ENCODE measurements at places on chromosomes 1 and 21.

GRCh38 chr1:166368030-166368429, 201.2 kb upstream of the FAM78B start:
- no peak for DNase-seq

DNA sequence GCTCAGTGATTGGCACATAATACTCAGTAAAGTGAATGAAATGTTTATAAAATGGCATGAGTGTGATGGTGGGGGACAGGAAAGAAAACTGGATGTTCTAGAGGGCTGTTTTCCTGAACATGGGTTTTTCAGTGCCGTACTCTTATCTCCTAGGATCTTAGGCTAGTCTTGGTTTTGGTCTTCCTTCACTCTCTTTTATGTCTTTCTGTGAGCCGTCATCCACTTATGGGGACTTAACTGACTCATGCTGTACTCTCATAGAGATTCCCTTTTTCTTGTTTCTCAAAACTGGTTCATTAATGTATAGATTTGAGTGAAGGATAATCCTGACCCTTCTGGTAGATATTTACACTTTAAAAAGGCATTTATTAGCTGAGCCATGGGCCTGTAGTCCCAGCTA, 16.6 kb downstream of the AGO3 start:
- no peak for DNase-seq

- no peak for DNase-seq
Measured at GRCh38 chr1:117147856-117148588, 26.5 kb upstream of the TRIM45 start.

DNA sequence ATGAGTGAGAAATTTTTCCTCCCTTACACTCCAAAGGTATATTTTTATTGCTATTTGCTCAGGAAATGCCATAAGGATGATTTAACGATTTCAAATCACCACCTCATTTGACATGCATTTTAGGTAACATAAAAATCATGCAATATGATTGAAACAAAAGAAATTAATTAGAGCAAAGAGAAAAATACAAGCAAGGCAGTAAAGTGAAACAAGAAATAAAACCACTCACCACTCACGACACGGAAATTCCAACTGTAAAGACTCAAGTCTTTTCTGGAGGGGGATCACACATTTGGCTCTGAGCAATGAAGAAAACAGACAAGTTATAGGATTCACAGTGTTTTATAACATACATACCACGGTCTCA, 86.8 kb upstream of the ARHGAP29 start:
- DNase-seq: no peak

DNA sequence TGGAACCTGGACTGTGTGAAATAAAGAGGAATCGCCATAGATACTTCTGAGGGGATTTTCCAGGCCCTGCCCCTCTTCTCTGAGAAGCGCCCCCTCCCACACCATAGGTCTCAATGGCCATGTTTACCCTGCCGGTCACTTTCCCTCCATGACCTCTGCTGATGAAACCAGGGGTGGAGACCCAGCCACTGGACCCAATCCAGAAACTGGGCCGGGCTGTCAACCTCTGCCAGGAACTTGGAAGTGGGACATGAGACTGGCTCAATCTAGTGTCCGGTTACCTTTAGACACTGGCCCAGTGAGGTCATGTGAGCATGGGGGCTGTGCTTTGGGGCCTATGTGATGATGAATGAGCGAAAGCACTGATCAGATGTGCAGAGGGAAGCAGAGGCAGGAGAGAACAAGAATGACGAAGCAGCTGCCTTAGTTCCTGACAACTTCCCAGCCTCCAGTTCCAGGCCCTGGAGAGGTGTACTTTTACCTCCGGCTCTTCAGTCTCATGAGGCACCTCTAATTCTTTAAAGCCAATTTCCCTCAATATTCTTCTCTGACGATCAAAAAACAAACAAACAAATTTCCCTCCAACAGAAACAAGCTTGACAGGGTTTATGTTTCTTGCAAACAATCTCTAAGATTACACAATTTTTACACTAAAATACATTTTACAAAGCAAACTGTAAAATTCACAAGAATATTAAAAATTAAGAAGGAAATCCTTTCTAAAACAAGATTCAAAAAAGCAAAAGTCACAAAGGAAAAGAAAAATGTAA, 4.9 kb downstream of the ASAP3 start:
- DNase-seq: no peak

GRCh38 chr1:109975718-109976117, 8.8 kb upstream of the AHCYL1 start:
- DNase-seq: no peak

DNA sequence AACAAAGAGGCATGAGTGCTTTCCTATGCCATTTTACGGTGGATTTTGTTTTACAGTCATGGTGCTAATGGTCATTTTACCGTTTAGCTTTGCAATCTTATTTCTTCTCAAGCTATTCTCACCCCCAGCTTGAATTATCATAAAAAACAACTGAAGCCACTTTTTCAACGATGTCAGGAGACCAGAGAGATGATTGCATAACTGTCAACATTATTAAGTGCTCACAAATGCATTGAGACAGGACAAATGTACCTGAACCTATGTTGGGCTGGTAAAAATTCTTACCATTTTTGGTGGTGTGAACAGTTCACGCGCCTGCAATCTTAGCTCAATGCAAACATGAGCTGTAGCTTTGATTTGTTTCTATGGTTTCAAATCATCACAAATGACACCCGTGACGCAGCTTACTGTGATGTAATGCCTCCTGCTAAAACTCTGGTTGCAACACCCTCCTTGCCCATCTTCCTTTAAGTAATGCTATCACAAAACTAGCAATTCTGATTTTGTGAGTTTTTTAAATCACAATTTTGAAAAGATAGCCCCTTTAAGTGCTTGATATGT, 104.4 kb downstream of the UCHL5 start:
- DNase-seq: no peak

DNA sequence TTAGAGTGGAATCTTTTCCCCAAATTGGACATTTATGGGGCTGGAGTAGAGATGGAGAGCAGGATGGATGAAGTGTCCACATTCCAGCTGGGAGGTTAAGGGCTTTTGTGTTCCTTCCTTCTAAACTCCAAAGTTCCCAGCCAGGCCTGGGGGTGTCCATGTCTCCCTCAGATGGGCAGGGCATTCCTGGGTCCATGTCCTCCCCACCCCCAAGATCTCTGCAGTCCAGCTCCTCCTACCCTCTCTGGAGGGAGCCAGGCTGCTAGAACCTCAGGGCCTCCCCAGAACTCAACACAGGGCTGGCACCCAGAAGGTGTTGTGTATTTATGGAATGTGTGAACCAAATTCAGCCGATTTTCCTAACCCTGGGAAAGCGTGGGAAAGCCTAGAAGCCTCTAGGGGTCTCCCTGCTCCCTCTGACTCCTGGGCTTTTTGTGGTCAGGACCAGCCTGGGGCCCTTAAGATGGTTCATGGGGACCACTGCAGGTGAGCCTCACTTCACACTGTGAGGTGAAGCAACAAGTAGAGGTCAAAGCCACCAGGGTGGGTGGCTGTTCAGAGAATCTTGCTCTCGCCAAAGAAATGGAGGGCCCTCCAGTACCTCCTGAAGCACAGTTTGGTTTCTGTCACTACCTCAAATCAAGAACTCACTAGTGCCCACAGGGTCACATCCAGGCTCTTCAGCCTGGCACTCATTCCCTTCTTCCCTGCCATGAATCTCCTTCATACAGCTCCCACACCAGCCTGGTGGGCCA, 54.8 kb downstream of the GLIS1 start:
- DNase-seq: no peak

GRCh38 chr1:203954293-203954692, 92.9 kb downstream of the SNRPE start:
- DNase-seq: no peak

DNA sequence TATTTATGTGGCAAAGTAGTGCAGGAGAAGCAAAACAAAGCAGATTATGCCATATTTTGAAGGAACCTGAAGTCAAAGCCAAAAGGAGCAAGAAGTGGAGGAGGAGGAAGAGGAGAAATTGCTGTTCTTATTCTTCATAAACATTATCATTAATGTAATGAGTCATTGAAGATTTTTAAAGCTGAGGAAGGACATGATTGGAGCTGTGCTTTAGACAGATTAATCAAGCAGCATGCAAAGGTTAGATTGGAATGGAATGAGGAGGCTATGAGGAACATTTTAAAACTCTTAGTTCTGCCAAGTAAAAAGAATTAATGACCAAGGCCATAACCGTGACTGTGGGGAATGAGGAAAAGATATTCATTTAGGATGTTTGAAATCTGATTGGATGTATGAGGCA, 33.0 kb upstream of the HSD17B7 start:
- no peak for DNase-seq

GRCh38 chr1:196366817-196367495, 241.3 kb downstream of the KCNT2 start:
- DNase-seq: no peak

- no peak for DNase-seq
Measured at GRCh38 chr1:154614901-154615300, 6.9 kb upstream of the ADAR start.

- no peak for DNase-seq
Measured at GRCh38 chr1:201861448-201861847, 27.2 kb upstream of the SHISA4 start.

DNA sequence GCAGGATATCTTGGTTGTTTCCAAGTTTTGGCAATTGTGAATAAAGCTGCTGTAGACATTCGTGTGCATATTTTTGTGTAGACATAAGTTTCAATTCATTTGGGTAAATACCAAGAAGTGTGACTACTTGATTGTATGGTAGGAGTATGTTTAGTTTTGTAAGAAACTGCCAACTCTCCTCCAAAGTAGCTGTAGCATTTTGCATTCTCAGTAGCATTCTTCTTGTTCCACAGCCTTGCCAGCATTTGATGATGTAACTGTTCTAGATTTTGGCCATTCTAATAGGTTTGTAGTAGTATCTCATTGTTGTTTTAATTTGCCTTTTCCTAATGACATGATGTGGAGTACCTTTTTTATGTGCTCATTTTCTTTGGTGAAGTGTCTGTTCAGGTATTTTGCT, 38.6 kb upstream of the PLA2G4A start:
- DNase-seq: no peak

DNA sequence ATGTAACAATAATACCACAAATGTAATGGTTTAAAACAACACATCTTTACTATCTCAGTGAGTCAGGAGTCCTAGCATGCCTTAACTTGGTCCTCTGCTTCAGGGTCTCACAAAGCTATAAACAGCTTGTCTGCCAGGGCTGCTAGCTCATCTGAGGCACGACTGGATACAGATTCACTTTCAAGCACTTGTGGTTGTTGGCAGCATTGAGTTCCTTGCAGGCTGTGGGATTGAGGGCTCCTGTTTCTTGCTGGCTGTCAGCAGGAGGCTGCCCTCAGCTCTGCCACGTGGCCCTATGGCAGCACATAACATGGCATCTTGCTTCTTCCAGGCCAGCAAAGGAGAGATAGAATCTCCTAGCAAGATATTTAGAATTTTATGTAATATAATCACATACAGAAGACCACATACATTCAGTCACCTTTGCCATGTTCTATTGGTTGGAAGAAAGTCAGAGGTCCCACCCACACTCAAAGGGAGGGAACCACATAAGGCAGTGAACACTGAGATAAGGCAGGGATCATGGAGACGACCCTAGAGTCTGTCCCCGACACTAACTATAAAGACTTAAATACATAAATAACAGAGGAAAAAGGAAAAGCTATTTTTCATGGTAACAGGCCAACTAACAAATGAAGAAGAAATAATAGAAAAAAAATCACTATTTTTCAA, 18.9 kb upstream of the IPP start:
- no peak for DNase-seq

DNA sequence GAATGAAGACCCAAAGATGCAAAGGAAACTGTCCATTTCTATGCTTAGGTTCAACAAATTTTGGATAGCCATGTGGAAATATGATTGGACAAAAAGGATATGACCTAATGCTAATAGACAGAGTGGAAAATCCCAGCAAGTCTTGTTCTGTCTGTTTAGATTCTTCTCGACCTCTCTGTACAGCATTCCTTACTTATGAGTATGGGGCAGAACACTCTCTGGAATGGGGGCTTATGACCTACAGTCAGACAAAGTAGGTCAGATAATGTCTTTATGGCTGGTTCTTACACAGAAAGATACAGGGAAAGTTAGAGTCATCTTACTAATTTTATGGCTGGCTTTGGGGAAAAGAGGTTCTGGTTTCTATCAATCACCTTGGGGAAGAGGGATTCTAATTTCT, 2.8 kb downstream of the GCSAML start:
- DNase-seq: no peak

GRCh38 chr1:114218361-114219171, 64.9 kb upstream of the SYT6 start:
- no peak for DNase-seq

DNA sequence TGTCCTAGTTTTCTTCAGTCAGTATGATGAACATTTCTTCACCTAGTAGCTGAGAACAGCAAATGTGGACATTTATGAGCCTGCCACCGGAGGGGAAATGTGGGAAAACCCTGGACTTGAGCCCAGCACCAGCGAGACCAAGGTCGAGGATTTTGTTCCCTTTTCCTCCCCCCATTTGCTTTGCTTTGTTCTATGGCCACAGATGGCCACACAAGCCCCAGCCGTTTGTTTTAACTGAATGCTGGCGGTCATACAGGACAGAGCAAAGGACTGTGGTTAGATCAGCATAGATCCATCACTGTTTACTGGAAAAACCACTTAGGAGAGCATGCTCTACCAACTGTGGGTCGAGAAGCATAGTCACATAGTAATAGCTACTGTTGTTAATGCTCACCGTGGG, 20.9 kb downstream of the SH2D2A start:
- DNase-seq: no peak

- no peak for DNase-seq
Measured at GRCh38 chr1:63904826-63905225, 131.0 kb downstream of the ROR1 start.

GRCh38 chr1:70044832-70045231, 160.5 kb downstream of the LRRC40 start:
- DNase-seq: no peak

- no peak for DNase-seq
Measured at GRCh38 chr1:170590921-170591705, 59.1 kb downstream of the GORAB start.

- DNase-seq: no peak
Measured at GRCh38 chr1:25161981-25162380, 70.3 kb downstream of the SYF2 start.

GRCh38 chr1:64940025-64940424, 26.3 kb downstream of the JAK1 start:
- DNase-seq: no peak

GRCh38 chr1:145757420-145757819, 38.1 kb downstream of the CD160 start:
- DNase-seq: no peak

GRCh38 chr1:10597492-10598388, 123.0 kb downstream of the PEX14 start:
- DNase-seq: peak; percentile 91

DNA sequence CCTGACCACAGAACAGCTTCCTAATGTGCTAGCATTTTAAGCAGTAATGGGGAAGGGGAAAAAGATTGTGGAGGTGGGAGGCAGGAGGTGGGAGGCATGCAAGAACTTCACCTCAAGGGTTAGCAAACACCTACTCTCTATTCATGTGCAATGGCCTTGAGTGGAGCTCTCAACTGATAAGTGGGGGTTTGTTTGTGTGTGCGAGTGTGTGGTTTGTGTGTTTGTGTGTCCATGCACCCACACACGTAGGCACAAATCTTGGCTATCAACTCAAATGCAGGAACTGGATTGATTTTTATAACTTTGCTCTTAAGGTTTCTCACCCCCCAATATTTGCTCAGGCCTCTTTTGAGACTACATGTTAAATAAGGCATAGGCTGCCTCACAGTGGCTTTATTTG, 78.6 kb downstream of the SYT6 start:
- DNase-seq: no peak
